ENCODE measurements at places on chromosomes 3 and 15.

DNA sequence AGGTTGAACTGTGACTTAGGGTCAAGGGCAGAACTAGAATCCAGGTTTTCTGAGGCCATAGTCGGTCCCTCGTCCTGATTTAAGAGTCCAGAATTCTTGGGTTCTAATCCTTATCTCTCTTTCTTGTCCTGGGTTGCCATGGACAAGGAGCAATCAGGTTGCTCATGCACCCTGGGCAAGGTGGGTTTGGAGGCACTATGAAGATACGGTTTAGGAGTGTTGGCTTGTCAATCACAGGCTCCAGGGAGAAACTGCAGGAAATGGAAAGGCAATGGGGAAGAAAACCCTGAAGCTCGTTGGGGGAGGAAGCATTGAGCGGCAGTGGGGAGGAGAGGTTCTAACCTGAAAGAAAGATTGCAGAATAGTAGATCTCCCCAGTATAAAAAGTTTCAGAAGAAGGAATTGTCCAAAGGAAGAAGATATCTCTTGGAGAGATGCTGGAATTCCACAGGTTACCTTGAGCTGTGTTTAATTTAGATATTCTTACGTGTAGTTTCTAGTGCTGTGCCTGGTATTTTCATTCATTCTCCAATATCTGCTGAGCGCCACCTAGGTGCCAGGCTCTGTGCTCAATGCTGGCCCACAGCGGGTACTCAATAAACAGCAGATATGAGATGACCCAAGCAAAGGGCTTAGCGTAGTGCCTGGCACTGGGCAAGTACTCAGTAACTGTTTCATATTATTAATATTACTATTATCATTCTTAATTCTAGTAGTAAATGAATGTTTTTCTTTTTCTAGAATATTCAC lies 2.0 kb downstream of the ACAN start:
- DNase-seq, result no peak

- DNase-seq, result no peak
Measured at GRCh38 chr3:55075846-55076245, 148.0 kb upstream of the LRTM1 start.

DNA sequence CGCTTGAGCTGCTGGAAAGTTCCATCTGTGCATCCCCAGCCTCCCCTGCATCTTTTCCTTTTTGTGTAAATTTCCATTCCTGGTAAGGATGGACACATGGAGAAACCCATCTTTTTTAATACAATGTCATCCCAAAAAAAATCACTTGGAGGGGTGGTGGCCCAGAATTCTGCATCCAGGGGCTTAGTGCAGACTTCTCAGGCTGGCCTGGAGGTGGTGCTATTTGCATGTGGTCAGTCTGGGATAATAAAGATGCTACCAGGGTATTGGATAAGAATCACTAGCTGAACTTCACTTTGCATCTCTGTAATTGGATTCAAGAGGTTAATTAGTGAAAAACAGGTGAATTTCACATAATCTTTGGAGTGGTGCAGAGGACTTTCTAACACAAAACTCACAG lies 1.8 kb upstream of the ZSCAN2 start:
- no peak for DNase-seq

DNA sequence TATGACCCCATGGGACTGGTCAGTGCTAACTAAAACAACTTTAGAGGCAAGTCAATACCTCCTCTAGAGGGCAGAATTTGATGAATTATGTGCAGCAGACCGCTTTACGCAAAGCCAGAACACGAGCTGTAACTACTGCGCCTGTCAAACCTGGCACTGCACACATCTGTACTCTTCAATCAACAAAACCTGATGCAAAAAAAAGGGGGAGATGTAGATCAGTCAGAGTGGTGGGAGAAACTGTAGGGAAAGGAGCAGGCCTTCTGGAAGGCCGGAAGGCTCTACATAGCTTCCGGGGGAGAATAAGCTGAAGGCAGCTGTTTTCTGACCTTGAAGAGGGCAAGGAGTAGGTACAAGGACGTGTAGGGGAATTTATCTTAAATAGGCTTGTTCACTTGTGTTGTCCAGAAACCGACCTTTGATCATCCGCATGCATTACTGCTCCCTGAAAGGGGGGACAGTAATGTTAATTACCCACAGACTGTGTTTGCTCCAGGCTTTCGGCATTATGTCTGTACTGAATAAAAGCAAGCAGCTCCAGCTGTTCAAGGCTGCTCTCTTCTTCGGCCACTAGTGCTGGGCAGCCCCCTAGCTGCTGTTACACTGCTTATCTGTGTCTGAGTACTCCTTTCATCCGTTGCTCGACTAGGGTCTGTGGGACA lies 41.0 kb downstream of the GPR160 start:
- DNase-seq, result no peak

DNA sequence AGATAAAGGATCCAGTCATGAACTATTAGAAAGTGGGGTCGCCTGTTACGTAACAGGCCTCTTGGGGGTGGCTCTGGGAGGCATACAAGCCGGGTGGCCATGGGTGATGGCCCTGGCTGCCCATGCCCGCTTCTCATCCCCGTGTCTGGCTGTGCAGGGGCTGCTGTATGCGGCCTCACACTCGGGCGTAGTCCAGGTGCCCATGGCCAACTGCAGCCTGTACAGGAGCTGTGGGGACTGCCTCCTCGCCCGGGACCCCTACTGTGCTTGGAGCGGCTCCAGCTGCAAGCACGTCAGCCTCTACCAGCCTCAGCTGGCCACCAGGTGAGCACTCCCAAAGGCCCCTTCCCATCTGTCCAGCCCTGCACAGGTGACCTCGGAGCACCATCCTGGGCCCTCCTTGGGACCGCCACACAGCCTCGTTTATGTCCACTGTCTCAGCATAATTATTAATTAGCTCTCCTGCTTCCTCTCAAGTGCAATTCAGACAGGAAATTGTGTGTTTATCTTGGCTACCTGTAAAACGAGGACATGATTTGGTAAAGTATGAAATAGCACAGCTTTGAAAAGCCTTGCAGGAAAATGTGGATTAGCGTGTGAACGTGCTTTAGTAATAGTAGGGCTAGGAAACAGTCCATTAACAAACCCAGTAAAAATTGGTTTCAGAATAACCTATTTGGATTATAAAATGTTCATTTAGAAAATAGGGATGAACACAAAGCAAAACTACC lies 8.1 kb downstream of the CIB1 start:
- DNase-seq, result no peak

- DNase-seq, result no peak
Measured at GRCh38 chr15:32831485-32831884, 113.7 kb downstream of the GREM1 start.

GRCh38 chr3:77188210-77188609 lies 148.3 kb downstream of the ROBO2 start:
- DNase-seq, result no peak

GRCh38 chr3:99012051-99012450 lies 110.6 kb upstream of the DCBLD2 start:
- no peak for DNase-seq

GRCh38 chr3:120263792-120264191 lies 21.2 kb downstream of the GPR156 start:
- DNase-seq, result no peak

- DNase-seq, result no peak
Measured at GRCh38 chr3:123333401-123333800, 115.5 kb downstream of the ADCY5 start.

All from SK-N-MC (cell line).